ENCODE measurements at places on chromosomes 3 and 15.

GRCh38 chr3:133956982-133957381 lies 61.3 kb upstream of the RAB6B start:
- no peak for DNase-seq

DNA sequence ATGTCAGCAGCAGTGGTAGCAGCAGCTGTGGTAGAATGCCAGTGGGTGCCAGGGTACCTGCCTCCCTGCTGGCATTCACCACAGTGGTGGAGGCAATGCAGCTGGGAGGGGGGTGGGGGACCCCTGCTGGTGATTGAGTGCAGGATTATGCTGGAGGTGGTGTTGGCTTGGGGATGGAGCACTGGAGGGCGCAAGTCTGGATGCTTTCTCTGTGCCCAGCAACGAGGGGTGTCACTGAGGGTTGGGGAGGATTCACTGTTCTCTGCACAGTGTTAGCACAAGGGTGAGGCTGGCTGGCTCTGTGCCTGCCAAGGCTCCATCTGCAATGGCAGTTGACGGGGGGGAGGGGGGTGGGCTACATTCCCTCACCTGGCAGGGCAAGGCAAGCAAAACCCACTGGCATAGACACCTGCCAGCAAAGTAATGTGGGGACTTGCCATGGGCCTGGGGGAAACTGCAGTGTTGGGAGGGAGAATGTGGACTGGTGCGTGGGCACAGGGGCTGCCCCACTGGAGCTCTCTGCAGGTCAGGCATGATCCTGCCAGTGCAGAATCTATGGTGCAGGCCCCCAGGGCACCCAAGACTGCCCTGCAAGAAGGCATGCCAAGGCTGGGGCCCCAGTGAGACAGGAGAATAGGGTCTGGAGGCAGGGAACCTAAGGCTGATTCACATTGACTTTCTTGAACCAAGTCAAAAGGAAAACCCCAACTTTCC lies 64.3 kb downstream of the MINDY4B start:
- DNase-seq: no peak

DNA sequence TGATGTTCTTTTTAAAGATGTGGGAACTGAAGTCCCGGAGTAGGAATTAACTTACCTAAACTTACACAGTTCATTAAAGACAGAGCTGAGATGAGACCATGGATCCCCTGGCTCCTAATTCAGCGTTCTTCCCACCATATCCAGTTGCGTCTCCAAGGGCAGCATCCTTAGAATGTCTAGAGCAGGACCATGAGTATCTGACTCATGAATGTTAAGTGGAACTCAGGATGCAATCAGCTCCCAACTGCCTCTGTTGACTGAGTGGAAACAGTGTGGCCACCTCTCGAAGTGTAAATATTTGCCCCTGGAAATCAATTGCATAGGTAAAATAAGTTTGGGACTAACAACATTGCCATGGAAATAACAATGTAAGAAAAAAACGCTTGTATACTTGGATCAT lies 2.5 kb downstream of the SNTN start:
- DNase-seq: no peak

GRCh38 chr3:131636266-131636775 lies 133.6 kb upstream of the MRPL3 start:
- no peak for DNase-seq

- no peak for DNase-seq
Observed at GRCh38 chr3:8773941-8774542, 4.6 kb upstream of the OXTR start.

DNA sequence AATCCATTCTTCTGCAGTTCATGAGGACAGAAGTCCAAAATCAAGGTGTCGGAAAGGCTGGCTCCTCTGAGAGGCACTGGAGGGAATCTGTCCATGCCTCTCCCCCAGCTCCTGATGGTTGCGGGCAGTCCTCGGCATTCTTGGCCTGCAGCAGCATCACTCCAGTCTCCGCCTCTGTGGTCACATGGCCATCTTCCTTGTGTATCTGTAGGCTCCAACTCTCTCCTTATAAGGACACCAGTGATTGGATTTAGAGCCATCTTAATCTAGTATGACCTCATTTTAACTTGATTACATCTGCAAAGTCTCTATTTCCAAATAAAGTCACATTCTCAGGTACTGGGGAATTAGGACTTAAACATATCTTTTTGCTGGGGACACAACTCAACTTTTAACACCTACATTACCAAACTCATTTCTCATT lies 56.0 kb upstream of the FLNB start:
- no peak for DNase-seq

DNA sequence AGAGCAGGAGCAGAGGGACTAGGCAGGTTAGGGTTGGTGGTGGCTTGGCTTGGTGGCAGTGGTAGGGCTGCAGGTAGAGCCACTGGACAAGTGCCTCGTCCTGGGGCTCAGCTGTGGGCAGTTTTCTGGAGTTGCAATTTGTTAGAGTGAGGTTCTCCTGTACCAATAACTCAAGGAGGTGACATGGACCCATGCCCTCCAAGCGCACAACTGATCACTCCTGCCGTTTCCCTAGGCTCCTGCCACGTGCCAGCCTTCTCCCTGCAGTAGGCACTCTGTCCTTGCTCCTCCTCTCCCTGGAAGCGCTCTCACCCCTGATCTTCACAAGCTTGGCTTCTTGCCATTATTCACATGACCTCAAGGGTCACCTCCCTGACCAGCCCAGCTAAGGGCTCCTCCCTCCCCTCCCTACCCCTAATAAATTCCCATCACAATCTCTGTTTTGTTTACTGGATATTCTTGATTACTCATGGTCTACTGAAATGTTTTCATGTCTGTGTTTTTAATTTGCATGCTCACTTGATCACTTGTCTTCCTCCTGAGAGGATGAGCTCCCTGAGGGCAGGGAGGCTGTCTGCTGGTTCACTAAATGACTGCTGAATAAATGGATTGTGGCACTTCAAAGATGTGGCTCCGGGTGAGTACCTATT lies 3.3 kb downstream of the WNT7A start:
- DNase-seq: no peak

DNA sequence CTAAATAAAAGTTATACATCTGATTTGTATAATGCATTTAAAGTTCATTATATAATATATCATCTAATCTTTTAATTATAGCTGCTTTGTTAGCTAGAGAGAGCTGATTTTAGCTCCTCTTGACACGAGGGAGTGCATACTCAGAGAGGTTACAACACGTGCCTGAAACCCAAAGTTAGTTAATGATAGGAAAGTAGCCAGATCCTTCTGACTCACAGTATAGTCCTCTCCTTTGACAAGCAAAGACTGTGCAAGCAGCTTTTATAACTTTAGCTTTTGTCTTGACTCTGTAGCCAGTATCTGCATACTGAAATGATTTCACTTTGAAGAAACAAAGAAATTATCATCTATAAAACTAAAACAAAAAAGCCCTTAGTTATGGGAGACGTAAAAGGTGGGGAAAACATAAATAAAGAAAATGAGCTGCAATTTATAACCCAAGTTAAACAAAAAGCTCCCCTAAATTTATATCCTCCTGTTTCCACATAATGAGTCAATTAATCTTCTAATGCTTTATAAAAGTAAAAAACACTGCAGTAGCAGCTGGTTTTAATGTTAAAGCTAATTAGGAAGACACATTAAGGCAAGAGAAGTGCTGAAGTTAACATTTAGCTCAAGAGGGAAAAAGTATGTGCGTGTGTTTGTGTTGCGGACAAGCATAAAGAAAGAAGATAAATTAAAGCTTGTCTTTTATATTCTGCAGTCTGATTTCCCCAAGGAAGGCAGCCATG lies 13.1 kb downstream of the GABRR3 start:
- DNase-seq: no peak

DNA sequence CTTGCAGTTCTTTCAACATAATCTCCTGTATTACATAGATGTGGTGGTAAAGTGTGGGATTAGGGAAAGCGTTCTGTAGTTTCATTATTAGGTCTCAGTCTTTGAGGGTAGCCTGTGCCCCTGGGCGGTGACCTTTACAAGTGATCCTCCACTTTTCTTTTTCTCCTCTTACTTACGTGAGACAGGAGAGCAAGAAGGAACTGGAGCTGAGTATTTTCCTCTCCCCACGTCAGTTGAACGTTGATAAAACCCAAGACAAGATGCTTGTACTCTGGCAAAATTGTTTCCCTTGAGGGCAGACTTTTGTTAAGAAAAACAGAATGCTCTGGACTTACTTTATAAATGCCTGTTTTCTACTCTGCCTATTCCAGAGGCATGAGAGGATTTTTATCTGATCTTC lies 378.7 kb downstream of the ZNF385D start:
- no peak for DNase-seq

GRCh38 chr3:3806856-3807255 lies 7.6 kb downstream of the LRRN1 start:
- no peak for DNase-seq

DNA sequence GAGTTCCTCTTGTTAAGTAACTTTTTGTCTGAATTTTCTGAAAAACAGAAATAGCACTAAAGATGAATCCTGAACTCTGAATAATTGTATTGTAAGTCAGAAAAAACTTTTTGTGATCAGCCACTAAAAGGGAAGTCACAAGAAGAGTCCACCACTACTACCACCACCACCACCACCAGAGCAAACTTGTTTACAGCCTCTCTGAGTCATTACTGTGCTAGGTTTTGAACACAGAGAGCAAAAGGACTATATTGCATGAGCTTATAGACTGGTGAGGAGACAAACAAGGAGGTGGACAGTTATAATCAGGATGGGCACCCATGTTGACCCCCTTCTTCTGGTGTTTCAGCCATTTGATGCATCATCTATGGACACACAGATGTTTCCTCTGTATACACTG lies 141.7 kb downstream of the IL5RA start:
- DNase-seq: no peak

DNA sequence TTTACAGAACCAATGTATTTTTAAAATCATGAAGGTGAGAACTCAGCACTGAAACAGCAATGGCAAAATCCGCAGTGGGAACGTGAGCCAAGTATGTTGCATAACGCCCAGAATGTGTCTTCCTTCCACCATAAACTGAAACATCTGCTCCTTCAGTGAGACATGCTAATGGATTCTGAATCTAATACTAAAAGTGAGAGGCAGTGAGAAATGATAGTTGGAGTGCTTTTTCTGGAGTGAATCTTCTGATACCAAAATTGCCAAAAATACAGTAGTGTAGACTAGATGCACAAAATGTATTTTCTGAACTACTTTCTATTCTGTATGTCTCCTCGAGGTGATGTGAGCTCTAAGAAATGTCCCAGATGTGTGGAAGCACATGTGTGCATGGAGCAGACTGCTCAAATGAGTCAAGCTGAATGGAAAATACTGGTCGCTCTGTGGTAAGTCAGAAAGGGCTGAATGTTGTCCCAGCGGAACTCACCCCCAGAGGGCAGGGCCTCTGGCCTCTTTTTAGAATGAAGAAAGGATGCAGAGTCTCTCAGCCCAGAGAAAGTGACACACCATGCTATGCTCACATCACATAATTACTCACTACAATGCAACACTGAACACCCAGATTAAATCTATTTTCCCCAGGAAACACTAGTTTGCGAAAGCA lies 73.0 kb downstream of the ATP10A start:
- DNase-seq: peak; percentile 24

GRCh38 chr3:188229177-188229576 lies 75.2 kb downstream of the LPP start:
- no peak for DNase-seq

DNA sequence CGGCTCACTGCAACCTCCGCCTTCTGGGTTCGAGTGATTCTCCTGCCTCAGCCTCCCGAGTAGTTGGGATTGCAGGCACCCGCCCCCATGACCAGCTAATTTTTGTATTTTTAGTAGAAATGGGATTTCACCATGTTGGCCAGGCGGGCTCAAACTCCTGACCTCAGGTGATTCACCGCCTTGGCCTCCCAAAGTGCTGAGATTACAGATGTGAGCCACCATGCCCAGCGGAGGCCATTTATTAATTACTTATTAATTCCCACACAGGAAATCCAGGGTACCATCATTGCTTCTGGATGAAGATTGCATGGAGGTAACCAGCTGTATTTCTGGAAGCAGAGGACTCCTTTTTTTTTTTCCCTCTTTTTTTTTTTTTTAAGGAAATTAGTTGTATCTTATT lies 37.8 kb downstream of the MAP4 start:
- DNase-seq: no peak

GRCh38 chr3:62142331-62143085 lies 230.8 kb downstream of the FEZF2 start:
- DNase-seq: no peak

DNA sequence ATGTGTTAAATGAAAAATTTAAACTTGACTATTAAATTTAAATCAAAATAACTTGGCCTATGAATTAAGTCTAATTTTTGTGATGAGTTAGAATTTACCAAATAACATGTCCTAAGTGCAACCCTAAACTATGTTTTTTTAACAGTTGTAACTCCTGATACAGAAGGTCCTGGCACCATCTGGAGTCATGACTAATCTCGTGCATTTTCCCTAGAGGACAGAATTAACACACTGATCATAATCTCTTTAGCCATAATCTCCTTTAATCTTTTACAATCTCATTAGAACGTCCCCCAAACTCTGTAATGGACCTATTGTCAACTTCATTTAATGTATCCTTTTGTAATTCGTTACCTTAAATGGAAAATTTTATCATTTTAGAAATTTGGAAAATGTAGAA lies 100.6 kb downstream of the SUCNR1 start:
- DNase-seq: no peak

DNA sequence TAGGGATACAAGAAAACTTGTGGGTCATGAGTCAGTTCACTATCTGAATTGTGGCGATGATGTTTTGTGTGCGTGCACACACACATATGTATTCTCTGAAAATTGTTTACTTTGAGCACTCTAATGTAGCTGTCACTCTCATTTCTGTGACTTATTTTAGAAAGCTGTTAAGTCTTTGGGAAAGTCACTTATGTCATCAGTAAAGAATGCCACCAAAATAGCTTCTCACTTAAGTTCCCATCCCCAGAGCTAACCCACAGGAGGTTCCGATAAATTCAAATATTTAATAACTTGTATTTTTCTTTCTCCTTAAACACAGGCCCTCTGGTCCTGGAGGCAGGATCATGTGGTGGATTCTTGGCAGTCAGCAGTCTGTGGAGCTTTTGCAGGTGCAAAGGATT lies 138.3 kb downstream of the LRIG1 start:
- no peak for DNase-seq

DNA sequence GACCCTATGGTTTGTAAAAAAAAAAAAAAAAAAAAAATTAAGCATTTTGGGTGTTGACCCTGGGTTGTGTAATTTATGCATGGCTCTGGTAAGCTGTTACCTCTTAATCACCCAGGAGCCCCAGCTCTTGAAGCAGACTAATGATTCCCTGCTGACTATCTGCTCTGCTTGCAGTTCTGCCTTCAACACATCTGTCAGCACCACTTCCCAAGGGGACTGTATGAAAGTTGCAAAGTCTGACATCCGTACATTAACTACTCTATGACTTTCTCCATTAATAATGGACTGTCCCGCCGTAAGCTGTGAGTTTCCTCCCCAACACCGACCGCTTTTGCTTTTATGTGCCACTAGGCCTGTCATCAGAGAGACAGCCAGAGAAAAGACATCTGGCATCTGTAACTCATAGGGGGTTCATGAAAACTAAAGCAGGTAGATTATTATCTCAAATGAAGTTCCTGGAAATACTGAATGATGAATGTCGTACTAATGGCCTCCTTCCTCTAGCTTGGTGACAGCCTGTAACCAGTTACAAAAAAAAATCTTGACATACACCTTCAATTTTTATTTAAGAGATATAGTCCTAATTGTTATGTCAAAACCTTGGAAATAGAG lies 271.5 kb downstream of the IL5RA start:
- DNase-seq: no peak

GRCh38 chr3:52796411-52796810 lies 1.8 kb downstream of the ITIH3 start:
- no peak for DNase-seq

- DNase-seq: no peak
Observed at GRCh38 chr3:122520861-122521260, 6.1 kb upstream of the KPNA1 start.
